Keratinocyte (primary cell): ENCODE measurements at places on chromosomes 4 and X. TPM values are rescaled to one million over a fixed set of nuclear protein-coding genes. Genes with fewer than 3 reads are reported as not detected.

Gene VCX3A
- not detected in 3 replicates for polyA plus RNA-seq

Gene PPBP
- 0.42 to 1.0 TPM (median 0.68 TPM) in 3 replicates for polyA plus RNA-seq

Gene KLHL15
- 1.9 to 3.4 TPM (median 2.2 TPM) in 3 replicates for polyA plus RNA-seq

Gene JADE3
- 4.8 to 8.2 TPM (median 6.3 TPM) in 3 replicates for polyA plus RNA-seq

Gene NAP1L3
- polyA plus RNA-seq = 0.44 to 0.61 TPM (median 0.55 TPM) in 3 replicates

Gene RHOH
- polyA plus RNA-seq = 0.04 to 0.15 TPM in 2 of 3 replicates, not detected in the other

Gene HS3ST1
- 2.0 to 3.7 TPM (median 3.3 TPM) in 3 replicates for polyA plus RNA-seq

Gene SSX2B
- polyA plus RNA-seq = not detected in 3 replicates

Gene GLRA3
- polyA plus RNA-seq = not detected in 3 replicates

Gene SCD5
- 33.5 to 42.5 TPM (median 39.4 TPM) in 3 replicates for polyA plus RNA-seq

Gene OCIAD2
- polyA plus RNA-seq = 363 to 407 TPM (median 373 TPM) in 3 replicates

Gene AFF2
- polyA plus RNA-seq = 0.01 to 0.03 TPM (median 0.02 TPM) in 3 replicates

Gene INTS6L
- 5.2 to 14.5 TPM (median 11.4 TPM) in 3 replicates for polyA plus RNA-seq

Gene BEX5
- polyA plus RNA-seq = 0.58 to 1.8 TPM (median 1.5 TPM) in 3 replicates

Gene TCEAL9
- 45.9 to 104 TPM (median 57.8 TPM) in 3 replicates for polyA plus RNA-seq

Gene NAAA
- polyA plus RNA-seq = 8.9 to 12.2 TPM (median 11.4 TPM) in 3 replicates

Gene NHS
- 3.6 to 5.4 TPM (median 3.7 TPM) in 3 replicates for polyA plus RNA-seq

Gene MXRA5
- 6.5 to 12.9 TPM (median 7.0 TPM) in 3 replicates for polyA plus RNA-seq

Gene EMCN
- polyA plus RNA-seq = not detected in 3 replicates

Gene GUCY1B1
- 0.05 to 0.09 TPM (median 0.08 TPM) in 3 replicates for polyA plus RNA-seq

Gene MED12
- 4.2 to 7.1 TPM (median 4.5 TPM) in 3 replicates for polyA plus RNA-seq

Gene PDHA2
- polyA plus RNA-seq = not detected in 3 replicates

Gene ATP1B4
- polyA plus RNA-seq = not detected in 3 replicates

Gene KLHL13
- 2.7 to 5.9 TPM (median 4.9 TPM) in 3 replicates for polyA plus RNA-seq

Gene DCLK2
- polyA plus RNA-seq = 0.04 to 0.11 TPM (median 0.07 TPM) in 3 replicates

Gene C4orf51
- not detected in 3 replicates for polyA plus RNA-seq

Gene MBNL3
- polyA plus RNA-seq = 6.9 to 7.1 TPM (median 6.9 TPM) in 3 replicates

Gene USP17L21
- not detected in 3 replicates for polyA plus RNA-seq

Gene CXXC4
- 0.01 TPM in 1 of 3 replicates, not detected in the others for polyA plus RNA-seq

Gene BEX4
- 11.8 to 20.0 TPM (median 14.3 TPM) in 3 replicates for polyA plus RNA-seq

Gene GRID2
- polyA plus RNA-seq = not detected in 3 replicates

Gene PHOX2B
- polyA plus RNA-seq = not detected in 3 replicates

Gene DMRTC1B
- not detected in 3 replicates for polyA plus RNA-seq

Gene ZNF711
- polyA plus RNA-seq = 0.92 to 2.9 TPM (median 2.4 TPM) in 3 replicates

Gene ANXA5
- polyA plus RNA-seq = 318 to 527 TPM (median 512 TPM) in 3 replicates

Gene DUX4
- not detected in 3 replicates for polyA plus RNA-seq

Gene ZAR1
- polyA plus RNA-seq = not detected in 3 replicates

Gene CLGN
- not detected in 3 replicates for polyA plus RNA-seq

Gene INPP4B
- polyA plus RNA-seq = 33.6 to 66.4 TPM (median 50.2 TPM) in 3 replicates

Gene FGF13
- 0.10 TPM in 1 of 3 replicates, not detected in the others for polyA plus RNA-seq

Gene TMPRSS11E
- polyA plus RNA-seq = 1.6 to 2.3 TPM (median 2.0 TPM) in 3 replicates

Gene SLC25A31
- 0.06 TPM in 1 of 3 replicates, not detected in the others for polyA plus RNA-seq

Gene SLC9B1
- polyA plus RNA-seq = 0.07 to 0.26 TPM in 2 of 3 replicates, not detected in the other

Gene PASD1
- polyA plus RNA-seq = not detected in 3 replicates

Gene ACE2
- 0.34 to 0.99 TPM (median 0.51 TPM) in 3 replicates for polyA plus RNA-seq

Gene ANK2
- 0.06 to 0.44 TPM (median 0.22 TPM) in 3 replicates for polyA plus RNA-seq

Gene COL25A1
- polyA plus RNA-seq = 0.01 TPM in 1 of 3 replicates, not detected in the others

Gene L1CAM
- polyA plus RNA-seq = 18.2 to 31.1 TPM (median 23.3 TPM) in 3 replicates

Gene APELA
- not detected in 3 replicates for polyA plus RNA-seq

Gene GABRG1
- not detected in 3 replicates for polyA plus RNA-seq

Gene FAM149A
- polyA plus RNA-seq = 0.41 to 0.68 TPM (median 0.66 TPM) in 3 replicates
